Fibroblast of gingiva (primary cell): ENCODE measurements at places on chromosomes 16 and 17.

DNA sequence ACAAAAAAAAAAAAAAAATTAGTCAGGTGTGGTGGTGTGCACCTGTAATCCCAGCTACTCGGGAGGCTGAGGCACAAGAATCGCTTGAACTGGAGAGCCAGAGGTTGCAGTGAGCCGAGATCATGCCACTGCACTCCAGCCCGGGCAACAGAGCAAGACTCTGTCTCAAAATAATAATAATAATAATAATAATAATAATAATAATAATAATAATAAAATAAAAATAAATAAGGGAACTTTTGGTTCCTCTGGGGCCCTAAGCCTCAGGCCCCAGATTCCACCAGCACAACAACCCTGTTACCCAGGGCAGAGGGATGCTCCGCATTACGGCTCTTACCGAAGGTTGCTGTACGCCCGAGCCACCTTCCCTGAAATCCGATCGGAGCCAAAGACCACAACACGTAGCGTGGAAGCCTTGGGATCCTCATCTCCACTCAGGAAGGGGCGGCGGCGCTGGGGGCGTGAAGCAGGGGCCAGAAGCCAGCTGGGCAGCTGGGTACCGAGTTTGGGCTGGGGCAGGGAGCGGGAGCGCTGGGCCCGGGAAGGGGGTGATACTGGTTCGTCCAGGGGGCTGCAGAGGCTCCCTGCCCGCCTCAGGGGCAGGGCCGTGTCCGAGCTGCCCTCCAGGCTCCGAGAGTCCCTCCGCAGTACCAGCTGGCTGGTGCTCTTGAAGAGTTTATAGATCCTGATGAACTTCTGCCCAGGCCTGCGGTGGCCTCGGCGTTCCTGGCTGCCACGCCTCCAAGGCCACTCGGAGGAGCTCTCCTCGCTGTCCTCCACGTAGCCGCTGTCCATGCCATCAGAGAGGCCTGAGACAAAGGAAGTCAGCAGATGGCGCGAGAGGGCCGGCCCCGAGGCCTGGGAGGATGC lies 20.6 kb upstream of the PIK3R6 start:
- DNase-seq, result no peak

DNA sequence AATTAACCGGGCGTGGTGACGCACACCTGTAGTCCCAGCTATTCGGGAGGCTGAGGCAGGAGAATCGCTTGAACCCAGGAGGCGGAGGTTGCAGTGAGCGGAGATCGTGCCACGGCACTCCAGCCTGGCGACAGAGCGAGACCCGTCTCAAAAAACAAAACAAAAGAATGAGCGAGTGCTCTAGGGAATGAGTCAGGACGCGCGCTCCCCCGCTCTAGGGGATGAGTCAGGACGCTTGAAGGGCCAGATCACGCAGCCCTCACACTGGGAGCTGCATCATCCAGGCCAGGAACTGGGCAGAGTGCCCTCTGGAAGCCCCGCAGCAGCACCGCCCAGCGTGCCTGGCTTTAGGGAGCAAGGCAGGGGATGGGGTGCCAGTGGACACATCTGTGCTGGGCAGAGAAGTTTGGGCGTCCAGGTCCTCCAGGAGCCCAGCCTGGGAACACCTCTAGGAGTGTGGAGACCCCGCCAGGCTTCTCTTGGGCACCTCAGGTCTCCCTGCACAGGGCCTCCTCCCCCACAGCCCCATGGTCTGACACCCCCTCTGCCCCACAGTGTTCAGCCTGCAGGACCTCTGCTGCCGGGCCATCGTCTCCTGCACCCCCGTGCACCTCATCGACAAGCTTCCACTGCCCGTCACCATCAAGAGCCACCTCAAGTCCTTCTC lies 3.9 kb upstream of the WFIKKN1 start:
- peak; percentile 95 for DNase-seq

- DNase-seq, result no peak
These were observed 603.4 kb upstream of the CDH11 start for GRCh38 chr16:65725156-65725845.

GRCh38 chr16:75054556-75054947 lies 55.7 kb downstream of the ZNRF1 start:
- no peak for DNase-seq

- DNase-seq, result peak; percentile 76
These were observed 14.5 kb downstream of the C17orf100 start for GRCh38 chr17:6666077-6666521.

- DNase-seq, result no peak
These were observed 37.1 kb upstream of the DOC2B start for GRCh38 chr17:218432-219110.

DNA sequence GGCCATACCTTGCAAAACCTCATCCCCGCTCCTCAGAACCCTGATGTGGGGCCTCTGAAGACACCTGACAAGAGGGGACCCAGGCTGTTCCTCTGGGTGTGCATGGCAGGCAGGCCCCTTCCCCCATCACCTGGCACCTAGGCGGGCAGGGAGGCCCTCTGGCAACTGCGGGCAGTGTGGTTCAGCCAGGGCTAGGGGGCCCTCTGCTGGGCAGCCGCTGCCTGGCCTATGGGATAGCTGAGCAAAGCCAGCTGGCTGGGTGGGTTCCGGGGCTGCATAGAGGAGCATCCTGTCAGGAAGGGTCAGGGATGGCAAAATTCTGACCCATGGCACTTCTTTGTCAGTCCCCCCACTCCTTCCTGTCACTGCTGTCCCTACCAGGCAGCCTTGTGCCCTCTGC lies 228.7 kb upstream of the ASIC2 start:
- no peak for DNase-seq

- no peak for DNase-seq
These were observed 28.6 kb upstream of the MEIOC start for GRCh38 chr17:44627513-44628242.

DNA sequence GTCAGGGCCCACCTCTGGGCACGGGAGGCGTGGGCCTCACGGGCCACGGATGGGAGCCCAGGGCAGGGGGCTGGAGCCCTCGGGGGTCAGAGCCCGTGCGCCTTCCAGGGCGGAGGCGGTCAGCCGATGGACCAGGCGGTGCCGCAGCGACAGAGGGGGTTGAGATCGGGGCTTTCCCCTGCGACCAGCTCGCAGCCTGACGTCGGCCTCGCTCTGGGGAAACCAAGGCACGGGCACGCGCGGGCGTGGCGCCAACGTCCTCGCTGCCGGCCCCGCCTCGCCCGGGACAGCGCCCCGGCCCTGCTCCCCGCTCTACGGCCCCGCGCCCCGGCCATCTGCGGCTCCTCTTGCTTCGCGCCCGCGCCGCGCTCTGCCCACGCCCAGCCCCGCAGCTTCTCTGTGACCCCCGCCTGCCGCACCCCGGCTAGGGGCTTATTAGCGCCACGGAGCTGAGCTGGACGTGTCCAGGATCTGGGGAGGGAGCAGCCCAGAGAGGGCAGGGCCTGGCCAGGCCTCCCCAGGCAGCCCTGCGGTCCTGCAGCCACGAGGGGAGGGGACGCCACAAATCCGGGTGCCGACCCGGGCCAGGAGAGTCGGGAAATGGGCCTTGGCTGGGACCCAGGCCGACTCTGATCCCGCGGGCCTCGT lies 13.5 kb downstream of the ACTG1 start:
- no peak for DNase-seq

DNA sequence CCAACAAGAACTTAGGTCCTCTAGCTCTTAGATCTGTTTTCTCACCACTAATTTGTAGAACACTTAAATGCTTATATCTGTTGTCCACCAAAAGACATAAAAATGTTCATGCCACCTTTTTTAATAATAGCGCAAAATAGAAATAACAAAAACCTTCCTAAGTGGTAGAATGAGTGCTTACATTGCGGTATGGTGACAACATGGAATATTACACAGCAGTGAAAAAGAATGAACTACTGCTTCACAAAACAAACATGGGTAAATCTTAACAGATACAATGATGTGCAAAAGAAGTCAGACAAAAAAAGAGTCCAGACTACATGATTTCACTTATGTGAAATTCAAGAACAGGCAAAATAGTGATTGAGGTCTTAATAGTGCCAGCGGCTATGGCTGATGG lies 351.1 kb downstream of the CA10 start:
- no peak for DNase-seq

DNA sequence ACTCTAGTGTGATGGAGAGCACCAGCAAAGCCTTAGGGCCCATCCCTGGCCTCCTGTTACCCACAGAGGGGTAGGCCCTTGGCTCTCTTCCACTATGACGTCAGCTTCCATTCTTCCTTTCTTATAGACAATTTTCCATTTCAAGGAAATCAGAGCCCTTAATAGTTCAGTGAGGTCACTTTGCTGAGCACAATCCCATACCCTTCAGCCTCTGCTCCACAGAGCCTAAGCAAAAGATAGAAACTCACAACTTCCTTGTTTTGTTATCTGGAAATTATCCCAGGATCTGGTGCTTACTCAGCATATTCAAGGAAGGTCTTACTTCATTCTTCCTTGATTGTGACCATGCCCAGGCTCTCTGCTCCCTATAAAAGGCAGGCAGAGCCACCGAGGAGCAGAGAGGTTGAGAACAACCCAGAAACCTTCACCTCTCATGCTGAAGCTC lies at the start of gene CCL8:
TSS of gene CCL8 (plus strand) at position 397 of the 445 bp plus-strand sequence. CDS start 67 bp downstream, outside the sequence.
- peak; percentile 36 for DNase-seq

GRCh38 chr16:88340755-88341150 lies 42.0 kb upstream of the ZNF469 start:
- no peak for DNase-seq

GRCh38 chr17:73069164-73069770 lies 23.2 kb downstream of the SLC39A11 start:
- DNase-seq, result no peak
